DMS 273 treated with DMSO at 0.1 percent for 48 hours (cell line): ENCODE measurements at places on chromosomes 3 and 15.
A peak's percentile ranks its signal among the peaks of the same experiment; 100 is the strongest.

- DNase-seq: no peak
Measured at GRCh38 chr3:24225385-24225950, 269.2 kb downstream of the THRB start.

DNA sequence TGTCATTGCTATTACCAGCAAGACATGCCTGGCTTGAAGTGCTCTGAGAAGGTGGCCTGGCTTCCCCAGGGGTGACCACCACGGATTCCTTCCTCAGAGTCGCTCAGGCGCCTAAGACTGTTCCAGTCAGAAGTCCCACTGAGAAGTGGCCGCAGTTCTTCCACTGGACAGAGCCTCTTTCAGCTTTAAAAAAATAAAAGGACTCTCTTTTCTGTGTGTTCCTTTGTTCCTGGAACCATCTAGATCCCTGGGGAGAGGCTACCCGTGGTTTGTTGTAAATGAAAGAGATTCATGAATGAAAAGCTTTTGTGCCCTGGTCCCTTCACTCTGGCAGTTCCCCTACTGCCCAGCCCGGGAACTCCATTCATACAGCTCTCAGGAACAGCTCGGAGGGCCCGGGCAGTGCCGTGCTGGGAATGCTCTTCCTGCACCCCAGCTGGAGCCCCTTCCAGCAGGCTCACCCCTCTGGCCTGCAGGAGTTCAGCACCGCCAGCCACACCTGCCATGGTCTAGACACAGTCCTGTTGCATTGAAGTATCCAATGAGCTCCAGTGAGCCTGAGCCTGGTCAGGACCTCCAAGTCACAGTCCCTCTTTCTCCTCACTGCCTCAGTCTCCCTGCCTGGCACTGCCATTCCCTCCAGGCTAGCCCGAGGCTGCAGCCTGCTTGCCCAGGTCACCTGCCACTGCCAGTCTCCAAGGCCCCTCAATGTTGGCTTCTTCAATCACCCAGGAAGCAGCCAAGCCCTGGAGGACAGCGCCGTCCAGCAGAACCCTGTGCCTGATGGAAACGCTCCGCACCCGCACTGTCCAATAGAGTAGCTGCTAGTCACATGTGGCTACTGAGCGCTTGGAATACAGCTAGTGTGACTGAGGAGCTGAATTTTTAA, 75.4 kb downstream of the XXYLT1 start:
- DNase-seq: no peak

- no peak for DNase-seq
Measured at GRCh38 chr3:12959410-12959809, 113.8 kb downstream of the IQSEC1 start.

GRCh38 chr15:59230531-59231055, 23.9 kb downstream of the LDHAL6B start:
- no peak for DNase-seq

DNA sequence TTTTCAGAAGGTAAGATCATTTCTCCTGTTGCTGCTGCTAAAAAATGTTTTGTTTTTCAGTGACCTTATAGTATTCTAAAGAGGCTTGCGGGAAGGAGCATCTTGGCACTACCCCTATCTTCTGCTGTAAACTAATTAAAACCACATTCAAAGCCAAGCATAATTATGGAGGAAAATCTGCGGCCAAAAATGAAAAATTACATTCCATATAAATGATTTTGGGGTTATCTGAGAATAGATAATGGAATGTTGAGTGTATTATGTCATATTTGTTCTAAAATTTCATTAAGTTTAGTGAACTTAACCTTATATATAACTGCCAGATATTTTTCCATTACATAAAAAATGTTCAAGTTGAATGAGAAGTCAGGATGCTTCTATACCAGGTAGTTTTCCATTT, 170.4 kb upstream of the TMC3 start:
- no peak for DNase-seq

DNA sequence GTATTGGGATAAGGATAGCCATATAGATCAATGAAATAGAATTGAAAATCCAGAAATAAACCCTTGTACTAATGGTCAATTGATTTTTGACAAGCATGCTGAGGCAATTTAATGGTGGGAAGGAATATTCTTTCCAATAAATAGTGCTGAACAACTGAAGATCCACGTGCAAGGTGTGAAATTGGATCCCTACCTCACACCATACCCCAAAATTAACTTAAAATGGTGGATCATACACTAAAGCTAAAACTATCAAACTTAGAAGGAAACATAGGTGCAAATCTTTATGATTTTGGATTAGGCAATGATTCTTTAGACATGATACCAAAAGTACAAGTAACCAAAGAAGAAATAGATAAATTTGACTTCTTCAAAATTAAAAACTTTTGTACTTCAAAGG, 22.1 kb upstream of the SYNM start:
- no peak for DNase-seq

- DNase-seq: no peak
Measured at GRCh38 chr3:154003649-154004048, 117.5 kb upstream of the ARHGEF26 start.

- DNase-seq: peak; percentile 86
Measured at GRCh38 chr15:26374806-26375205, 398.1 kb downstream of the GABRB3 start.

- DNase-seq: no peak
Measured at GRCh38 chr3:183560607-183561006, 5.1 kb upstream of the KLHL6 start.

DNA sequence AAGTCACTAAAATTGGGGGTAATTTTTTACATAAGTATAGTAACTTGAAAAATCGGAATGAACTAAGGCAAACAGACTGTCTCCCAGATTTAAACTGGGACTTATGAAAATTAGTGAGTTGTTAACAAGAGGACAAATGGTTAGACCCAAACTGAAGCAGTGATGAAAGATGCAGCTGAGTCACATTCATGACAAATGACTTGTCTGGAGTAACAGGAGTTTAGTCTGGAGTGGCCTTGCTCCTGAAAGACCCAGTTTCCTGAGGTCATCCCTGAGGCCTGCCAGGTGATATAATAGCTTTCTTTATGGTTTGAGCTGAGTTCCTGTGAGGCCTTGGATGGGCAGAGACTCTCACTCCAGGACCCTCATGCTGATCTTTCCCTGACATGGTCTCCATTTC, 9.6 kb upstream of the CTDSPL start:
- DNase-seq: no peak

- DNase-seq: no peak
Measured at GRCh38 chr3:15633159-15633558, 31.6 kb downstream of the BTD start.

DNA sequence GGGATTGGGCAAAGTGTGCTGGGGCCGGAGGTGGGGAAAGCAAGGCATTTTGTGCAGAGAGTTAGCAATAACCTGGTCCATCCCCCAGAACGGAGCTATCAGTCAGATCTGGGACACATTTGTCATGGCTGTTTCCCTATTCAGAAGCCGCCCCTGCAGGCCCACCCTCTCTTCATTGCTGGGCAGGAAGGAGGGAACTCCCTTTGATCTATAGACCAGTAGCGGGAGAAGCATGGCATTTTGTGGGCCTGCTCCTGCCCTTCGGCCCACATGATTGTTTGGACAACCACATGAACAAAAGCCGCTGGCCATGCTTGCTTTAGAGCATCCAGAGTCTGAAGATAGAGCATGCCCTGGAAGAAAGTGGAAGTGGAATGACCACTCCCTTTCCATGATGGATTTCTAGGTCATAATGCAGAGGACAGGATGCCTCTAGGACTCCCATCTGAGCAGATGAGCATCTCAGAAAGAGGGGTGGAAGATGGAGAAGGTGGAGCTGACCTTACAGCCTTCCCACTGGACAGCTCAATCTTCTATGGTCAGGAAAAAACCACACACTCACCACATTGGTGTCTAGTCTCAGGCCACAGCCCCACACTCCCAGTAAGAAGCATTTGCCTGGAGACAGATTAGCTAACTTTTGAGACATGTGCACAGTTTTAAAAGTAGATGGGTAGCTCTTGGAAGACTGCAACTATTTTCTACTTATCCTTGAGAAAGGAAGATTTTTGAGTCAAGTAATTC, 11.9 kb upstream of the LRTM1 start:
- DNase-seq: no peak

- no peak for DNase-seq
Measured at GRCh38 chr3:117149584-117149983, 440.0 kb downstream of the TUSC7 start.

DNA sequence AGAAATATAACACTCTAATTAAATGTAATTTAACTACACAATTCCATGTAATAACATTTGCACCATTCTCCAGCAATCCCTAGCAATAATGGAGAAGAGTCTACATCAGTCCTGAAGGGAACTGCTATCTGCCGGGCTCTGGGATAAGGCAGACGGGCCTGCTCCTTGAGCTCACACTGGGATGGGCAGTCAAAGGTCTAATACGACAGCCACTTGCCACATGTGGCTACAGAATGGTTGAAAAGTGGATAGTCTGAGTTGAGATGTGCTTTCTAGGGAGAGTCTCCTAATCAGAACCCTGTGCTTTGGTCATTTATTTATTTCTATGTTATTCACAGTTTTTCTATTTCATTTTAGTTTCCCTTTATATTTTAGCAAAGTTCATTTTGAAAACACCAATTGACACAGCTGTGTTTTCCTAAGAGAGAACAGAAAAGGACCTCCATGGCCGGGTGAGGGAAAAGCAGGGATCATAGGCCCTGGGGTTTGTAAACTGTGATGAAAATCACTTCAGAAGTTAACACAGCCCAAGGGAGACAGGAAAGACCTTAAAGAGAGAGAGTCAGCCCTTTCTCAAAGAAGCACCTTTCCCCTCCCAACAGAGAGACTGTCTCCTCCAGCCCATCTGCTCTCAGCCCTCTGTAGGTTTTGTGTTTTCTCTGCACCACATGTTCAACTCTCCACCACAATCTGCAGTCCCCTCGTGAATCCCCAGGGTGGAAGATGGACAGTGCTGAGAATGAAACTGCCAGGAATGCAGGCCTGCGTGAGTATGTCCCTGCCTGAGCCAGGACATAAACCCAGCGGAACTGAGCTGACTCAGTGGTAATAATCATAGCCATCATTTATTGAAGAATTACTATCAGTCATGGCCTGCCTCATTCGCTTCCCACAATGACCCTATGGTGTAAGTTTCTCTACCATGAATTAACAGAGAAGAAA, 11.6 kb downstream of the FSIP1 start:
- DNase-seq: peak; percentile 61

DNA sequence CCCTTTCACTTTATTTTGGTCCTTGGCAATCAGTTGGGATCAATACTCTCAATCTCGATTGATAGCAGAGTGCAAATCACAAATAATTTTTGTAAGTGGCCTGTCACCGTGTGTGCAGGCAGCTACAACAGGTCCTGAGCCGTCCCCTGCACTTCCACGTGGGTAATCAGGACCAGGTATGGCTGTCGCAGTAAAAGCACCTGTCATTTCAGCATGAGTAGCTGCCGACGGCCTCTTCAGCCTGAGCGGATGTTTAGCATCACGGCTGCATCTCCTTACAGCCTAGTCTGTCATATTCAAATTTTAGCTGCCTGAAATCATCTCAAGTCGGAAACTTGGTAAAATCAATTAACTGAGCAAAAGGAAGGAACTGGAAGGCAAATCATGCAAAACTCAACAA, 53.0 kb upstream of the FOXP1 start:
- no peak for DNase-seq

DNA sequence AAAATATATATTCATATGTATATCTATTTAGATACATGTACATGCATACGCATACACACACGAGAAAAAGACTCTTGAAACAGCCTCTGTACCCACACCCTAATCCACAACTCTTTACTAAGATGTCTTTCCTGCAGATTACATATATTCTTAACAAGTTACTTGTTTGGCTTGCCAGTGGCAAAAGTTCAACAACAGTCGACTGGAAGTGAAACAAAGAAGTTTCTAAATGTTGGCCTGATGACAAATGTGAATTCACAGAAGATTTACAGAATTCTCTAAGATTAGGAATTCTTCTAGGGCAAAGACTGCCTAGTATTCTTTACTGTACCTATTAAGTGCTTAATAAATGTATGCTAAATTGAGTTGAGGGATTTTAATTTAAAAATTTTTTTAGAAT, 116.8 kb downstream of the CDIN1 start:
- no peak for DNase-seq

DNA sequence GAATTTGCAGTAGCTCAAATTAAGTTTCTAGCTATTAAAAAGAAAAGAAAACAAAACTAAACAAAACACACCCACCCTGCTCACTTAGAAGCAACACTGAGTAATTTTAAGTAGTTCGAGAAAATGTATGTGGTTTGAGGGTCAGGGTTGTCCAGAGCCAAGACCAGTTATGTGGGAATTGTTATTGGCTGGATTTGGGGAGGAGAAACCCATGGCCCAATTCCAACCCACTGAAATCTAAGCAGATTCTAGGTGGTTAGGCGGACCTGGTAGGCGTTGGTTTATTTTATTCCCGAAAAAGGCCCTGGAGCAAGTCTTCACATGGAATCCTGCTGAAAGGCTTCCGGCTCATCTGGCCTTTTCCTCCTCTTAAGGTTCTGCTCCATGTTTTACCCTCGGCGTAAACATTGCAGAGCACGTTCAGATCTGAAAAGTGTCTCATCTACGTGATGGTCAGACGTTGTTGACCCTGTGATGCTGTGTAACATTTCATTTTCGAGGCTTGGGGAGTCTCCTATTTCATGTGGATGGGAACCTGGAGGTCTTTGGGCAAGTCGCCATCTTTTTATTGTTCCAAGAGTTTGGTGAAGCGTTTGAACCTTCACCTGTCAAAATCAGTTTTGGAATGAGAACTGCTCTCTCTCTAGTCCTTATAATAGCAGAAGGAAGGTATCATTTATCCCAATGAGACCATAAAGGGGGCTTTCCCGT, 64.0 kb downstream of the FLNB start:
- no peak for DNase-seq

GRCh38 chr3:179642871-179643270, 10.0 kb upstream of the USP13 start:
- no peak for DNase-seq

DNA sequence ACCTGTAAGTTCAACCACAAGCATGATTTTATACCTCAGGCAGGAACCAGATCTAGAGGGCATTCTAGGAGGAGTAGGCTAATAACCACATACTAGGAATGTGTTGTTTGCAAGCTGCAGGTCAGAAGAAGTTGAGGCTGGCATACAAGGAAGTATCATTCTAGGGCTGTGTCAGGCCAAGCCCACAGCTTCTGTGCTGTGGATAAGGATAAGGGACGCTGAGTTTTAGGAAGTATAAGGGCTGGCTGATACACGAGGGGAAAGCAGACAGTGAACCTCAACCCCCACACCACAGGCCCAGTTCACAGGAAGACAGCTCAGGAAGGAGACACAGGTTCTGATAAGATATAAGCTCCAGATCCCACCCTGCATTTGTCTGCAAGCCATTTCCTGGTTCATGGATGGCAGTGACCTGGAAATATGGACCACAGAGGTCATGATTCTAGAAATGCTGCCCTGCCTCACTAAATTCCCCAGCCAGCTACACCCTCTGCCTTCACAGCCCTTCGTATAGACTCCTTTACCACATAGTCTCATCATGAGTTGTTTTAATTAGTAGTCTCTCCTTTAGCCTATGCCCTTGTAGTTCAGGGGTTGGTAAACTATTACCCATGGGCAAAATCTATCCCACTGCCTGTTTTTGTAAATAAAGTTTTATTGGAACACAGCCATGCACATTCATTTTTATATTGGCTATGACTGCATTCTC, 260.7 kb downstream of the OPA1 start:
- DNase-seq: no peak
